Dorsolateral prefrontal cortex (tissue), 122 donors: ENCODE measurements at places on chromosomes 4 and X. TPM values are rescaled to one million over a fixed set of nuclear protein-coding genes. Genes with fewer than 3 reads are reported as not detected.

Gene HHIP
- total RNA-seq: 15.1 TPM

Gene CFAP299
- 5.2 TPM for total RNA-seq

Gene RPS6KA6
- 10.9 TPM for total RNA-seq

Gene APLN
- total RNA-seq: 9.5 TPM

Gene HTRA3
- 0.59 TPM for total RNA-seq

Gene CHIC1
- 59.7 TPM for total RNA-seq

Gene HS3ST1
- 5.3 TPM for total RNA-seq

Gene TBX22
- not detected for total RNA-seq

Gene LIMCH1
- total RNA-seq: 201 TPM

Gene AVPR2
- total RNA-seq: not detected

Gene DRD5
- total RNA-seq: 3.9 TPM
